ENCODE measurements at places on chromosomes 6 and 20.

GRCh38 chr6:77707603-77708002, 54.8 kb downstream of the MEI4 start:
- no peak for DNase-seq

GRCh38 chr6:56938649-56939191, 16.2 kb upstream of the BEND6 start:
- DNase-seq, result peak; percentile 94

DNA sequence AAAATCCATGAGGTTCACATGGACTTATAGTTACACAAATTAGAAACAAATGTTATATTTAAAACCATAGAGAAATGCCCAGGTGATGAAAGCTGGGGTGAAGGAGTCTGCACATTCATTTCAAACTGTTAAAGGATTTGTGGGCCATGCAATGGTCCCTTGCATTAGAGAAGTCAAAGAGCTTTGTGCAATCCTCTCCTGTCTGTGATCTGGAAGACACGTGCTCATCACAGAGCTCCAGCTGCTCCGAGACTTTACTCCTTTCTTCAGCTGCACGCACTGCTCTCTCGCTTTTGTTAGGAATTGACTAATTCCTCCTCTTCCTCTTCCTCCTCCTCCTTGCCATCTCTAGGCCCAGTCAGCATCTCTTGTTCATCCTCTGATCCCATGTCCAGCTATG, 4.1 kb upstream of the AIF1 start:
- DNase-seq, result no peak

GRCh38 chr20:18057101-18057993, at the start of gene OVOL2:
Gene OVOL2, minus strand, starts transcription at chr20:18057916. Its CDS starts 282 bp downstream, at chr20:18057634.
- DNase-seq, result peak; percentile 50

DNA sequence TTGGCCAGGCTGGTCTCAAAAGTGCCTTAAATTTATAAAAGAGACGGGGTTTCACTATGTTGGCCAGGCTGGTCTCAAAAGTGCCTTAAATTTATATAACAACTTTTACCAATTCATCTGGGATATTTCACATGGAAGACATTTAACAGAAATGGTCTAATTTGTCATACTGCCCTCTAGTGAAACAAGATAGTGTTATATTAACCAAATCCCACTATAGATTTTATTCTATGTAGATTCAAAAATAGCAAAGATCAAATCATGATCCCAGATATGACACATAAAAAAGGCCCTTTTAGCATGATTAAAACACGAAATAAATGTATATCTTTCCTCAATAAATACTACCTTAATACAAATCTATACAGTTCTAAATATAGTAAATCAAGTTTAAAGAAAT, 102.8 kb upstream of the TFAP2D start:
- DNase-seq, result no peak

DNA sequence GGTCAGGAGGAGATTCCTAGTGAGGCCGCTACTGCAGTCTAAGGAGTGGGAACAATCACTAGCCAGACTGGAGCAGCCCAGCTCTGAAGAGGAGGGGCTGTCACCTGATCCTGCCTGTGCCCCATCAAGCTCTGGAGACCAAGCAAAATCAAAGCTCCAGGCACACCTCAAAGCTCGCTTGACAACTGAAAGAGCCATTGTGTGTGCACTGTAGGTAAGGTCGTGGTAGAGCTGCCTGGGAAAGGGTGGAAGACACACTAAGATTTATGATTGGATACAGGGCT, 58.2 kb downstream of the CSE1L start:
- DNase-seq, result no peak

- DNase-seq, result no peak
Observed at GRCh38 chr6:128932061-128932460, 49.1 kb downstream of the LAMA2 start.

- DNase-seq, result no peak
Observed at GRCh38 chr6:37920667-37921066, 101.1 kb downstream of the ZFAND3 start.

DNA sequence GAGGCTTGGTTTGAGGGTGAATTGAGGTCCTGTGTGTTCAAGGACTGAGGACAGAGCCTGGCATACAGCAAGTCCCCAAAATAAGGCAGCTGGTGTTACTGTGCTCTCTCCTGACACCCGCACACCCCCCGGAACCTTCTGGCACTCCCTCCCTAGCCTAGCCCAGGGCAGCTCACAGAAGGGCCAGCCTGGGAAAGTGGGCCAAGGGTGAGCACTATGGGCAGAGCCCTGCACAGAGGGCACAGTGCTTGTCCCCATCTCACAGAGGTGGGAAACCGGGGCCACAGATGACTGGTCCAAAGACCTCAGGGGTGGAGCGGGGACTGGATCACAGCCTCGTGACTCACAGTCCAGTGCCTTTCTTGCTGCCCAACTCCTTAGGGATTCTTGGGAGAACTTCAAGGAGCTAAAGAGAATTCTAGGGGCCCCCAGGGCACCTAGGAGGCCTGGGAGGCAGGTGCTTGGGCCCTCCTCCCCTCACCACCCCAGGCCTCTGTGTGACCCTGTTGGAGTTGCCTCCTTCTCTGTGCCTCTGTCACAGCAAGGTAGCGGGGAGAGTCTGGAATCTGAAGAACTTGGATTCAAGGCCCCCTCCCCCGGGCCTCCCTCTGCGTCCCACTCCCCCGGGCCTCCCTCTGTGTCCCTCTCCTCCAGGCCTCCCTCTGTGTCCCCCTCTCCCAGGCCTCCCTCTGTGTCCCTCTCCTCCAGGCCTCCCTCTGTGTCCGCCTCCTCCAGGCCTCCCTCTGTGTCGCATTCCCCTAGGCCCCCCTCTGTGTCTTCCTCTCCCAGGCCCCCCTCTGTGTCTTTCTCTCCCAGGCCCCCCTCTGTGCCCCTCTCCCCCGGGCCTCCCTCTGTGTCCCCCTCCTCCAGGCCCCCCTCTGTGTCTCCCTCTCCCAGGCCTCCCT, 13.5 kb downstream of the DLGAP4 start:
- DNase-seq, result no peak

DNA sequence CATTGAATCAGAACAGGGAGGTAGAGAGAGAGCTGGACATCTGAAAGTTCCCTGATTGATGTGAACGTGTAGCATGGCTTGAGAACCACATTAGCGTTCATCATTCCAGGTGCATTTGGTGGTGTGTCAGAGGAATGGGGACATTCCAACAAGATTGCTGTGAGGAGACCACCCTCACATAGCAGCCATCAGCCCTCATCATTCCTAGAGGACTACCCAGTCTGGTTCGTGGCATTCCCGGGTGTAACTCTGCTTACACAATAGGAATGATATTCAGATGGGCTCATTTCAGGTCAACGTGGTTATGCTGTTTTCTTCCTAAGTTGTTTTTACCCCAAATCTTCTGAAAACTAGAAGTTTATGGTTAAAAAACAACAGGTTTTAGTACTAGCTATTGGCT, 62.2 kb upstream of the KLHL31 start:
- DNase-seq, result no peak

GRCh38 chr6:109186012-109186411, 90.7 kb downstream of the CEP57L1 start:
- DNase-seq, result no peak

DNA sequence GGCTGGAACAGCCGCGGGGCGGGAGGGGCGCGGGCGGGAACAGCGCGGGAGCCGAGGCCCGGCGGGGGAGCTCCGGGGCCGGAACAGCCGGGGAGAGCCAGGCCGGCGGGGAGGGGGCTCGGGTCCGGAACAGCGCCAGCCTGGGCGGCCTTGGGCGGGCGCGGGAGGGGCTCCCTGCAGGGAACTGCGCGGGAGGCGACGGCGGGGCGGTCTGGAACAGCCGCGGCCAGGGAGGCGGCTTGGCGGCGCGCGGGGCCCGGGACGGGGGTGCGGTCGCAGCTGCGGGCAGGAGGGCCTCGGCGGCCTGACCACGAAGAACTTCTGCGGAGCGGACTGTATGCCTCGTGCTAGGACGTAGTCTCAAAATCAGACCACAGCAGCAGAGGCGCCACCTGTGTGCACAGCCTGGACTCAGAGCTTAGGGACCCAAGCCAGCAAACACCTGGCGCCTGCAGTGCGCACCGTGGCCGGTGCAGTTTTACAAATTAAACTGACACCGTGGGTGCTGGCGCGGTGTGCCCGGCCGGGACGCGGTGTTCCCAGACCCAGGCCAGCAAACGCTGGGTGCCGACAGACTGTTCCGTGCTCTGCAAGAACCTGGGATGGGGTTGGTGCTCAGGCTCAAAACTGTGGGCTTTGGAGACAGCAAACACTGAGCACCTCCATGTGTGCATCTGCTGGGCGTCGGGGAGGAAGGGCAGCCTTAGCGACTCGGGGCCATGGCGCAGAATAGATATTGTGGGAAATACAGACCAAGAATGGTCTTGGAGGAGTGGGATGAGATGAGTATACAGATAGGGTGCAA, 572 bp downstream of the ZNF341 start:
- peak; percentile 90 for DNase-seq

- DNase-seq, result no peak
Observed at GRCh38 chr6:103280417-103280816, 1579.3 kb downstream of the HACE1 start.

GRCh38 chr20:35226884-35227681, 593 bp downstream of the MMP24 start:
- DNase-seq, result peak; percentile 84

- no peak for DNase-seq
Observed at GRCh38 chr6:89680551-89680950, 42.0 kb upstream of the LYRM2 start.

DNA sequence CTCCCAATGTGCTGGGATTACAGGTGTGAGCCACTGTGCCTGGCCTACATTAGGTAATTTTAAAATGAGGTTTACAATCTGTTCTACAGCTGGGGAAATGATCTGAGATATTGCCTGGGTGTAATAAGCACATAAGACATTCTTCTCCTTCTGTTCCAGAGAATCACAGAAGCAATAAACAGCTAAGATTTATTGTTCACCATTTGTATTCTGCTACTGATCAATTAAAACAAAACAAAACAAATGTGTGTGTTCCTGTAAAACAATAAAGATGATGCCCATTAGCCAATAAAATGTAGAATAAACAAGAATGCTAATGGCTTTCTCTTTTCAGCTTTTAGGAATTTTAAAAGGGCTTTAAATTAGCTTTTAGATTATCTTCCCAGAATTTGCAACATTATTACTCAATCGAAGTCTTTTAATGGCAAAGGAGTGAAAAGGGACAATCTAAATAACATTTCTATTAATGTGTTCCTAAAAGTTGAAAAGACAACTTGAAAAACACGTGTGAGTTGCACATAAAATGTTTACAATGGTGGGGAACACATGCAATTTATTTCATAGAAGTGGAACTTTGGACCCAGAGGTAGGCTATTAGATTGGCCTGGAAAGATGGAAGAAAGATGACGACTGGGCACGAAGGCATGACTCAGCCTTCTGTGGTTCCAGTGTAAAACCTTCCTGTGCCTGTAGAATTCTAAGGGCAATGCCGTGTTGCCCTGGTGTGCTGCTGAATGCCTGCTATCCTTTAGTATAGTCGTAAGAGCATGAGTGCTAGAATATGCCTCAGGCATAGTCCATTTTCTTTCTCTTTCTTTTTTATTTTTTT, 29.0 kb upstream of the DEK start:
- DNase-seq, result peak; percentile 40

DNA sequence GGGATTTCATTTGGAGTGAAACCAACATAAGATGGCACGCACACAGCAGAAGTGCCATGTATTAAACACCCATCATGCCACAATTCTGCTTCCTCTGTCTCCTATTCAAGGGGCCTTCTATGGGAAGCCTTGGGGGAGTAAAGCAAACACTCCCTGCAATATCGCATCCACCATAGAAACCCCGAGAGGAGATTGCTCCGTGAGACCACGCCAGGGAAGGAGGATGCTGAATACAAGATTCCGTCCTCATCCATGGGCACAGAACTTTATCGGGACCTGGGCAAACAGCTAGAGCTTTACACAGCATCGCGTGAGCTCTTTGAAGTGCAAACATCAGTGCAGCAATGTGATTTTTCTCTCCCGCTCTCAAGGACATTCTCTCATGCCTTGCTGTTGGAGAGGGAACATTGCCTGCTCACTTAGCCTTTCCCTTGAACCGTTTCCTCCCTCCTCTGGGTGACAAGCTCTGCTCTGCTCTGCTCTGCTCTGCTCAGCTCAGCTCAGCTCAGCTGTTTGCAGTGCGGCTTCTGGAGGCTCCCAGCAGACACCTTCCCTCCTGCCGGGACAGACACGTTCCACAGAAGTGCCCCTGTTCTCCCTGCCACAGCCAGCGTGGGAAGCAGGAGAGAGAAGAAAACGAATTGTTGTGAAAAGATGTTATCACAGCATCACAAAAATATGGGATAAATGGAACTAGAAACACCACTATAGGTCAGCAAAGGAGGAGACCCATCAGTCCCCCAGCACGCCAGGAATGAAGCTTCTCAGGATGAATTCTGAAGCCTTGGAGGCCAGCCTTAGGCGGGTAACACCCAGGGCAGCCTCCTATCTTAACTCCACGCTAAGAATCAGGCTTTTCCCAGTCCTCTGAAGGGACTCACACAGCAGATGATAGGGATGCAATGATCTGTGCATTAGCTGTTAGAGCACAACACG, 48.2 kb downstream of the RNASET2 start:
- no peak for DNase-seq

DNA sequence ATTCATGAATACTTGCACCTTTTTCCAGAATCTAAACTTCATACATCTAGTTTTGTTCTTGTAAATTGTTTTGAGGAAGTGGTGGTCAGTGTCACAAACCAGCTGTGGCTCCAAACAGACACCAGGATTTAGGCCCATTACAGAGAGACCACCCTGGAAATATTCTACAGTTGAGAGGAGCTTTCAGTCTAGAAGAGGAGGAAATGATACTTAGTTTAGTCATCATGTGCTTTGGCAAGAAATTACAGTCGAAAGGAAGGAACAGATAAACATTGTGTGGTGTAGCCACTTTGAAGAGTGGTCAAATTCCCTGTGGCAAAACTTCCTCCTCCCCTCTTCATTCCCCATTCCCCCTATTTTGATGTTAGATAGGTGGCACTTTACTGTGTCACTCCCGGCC, 15.7 kb downstream of the DCBLD1 start:
- DNase-seq, result no peak

DNA sequence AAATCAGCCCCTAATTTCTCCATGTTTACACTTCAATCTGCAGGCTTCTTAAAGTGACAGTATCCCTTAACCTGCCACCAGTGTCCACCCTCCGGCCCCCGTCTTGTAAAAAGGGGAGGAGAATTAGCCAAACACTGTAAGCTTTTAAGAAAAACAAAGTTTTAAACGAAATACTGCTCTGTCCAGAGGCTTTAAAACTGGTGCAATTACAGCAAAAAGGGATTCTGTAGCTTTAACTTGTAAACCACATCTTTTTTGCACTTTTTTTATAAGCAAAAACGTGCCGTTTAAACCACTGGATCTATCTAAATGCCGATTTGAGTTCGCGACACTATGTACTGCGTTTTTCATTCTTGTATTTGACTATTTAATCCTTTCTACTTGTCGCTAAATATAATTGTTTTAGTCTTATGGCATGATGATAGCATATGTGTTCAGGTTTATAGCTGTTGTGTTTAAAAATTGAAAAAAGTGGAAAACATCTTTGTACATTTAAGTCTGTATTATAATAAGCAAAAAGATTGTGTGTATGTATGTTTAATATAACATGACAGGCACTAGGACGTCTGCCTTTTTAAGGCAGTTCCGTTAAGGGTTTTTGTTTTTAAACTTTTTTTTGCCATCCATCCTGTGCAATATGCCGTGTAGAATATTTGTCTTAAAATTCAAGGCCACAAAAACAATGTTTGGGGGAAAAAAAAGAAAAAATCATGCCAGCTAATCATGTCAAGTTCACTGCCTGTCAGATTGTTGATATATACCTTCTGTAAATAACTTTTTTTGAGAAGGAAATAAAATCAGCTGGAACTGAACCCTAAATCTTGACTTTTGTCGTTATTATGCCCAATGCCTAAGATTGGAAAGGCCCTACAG, 4.5 kb downstream of the SOX4 start:
- no peak for DNase-seq
